ENCODE measurements at places on chromosomes 4 and X.

DNA sequence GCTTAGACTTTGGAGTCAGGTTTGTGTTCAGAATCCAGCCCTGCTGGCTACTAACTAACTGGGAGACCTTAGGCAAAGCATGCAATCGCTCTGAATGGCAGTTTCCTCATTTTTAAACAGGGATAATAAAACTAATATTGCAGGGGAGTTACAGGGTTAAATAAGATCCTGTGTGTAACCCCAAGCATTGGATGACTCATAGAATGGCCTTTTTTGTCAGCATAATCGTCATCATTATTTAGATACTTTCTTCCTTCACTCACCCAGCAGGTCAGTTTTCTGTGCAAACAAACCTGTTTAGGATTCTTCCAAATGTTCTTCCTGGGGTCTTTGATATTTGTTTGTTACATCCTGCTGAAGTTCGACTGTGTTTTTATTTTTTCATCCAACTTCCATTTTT lies 208.2 kb downstream of the EVC2 start:
- DNase-seq = no peak

GRCh38 chr4:169428376-169428775 lies 157.6 kb upstream of the SH3RF1 start:
- no peak for DNase-seq

- DNase-seq = no peak
Measured at GRCh38 chrX:35826503-35826902, 28.4 kb downstream of the MAGEB16 start.

DNA sequence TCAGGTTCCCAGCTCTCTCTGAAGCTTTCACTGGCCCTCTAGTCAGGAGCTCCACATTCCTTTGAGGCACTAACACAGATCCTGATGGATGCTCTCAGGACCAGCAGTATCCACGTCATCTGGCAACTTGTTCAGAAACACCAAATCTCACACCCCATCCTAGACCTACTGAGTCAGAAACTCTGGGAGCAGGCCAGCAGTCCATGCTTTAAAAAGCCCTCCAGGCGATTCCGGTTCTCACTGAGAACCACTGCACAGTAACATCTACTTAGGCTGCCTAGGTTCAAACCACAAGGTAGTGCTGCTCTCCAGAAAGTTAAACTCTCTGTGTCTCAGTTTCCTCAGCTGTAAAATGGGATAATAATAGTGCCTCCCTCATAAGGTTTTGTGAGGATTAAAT lies 55.3 kb downstream of the CCDC158 start:
- DNase-seq = no peak

DNA sequence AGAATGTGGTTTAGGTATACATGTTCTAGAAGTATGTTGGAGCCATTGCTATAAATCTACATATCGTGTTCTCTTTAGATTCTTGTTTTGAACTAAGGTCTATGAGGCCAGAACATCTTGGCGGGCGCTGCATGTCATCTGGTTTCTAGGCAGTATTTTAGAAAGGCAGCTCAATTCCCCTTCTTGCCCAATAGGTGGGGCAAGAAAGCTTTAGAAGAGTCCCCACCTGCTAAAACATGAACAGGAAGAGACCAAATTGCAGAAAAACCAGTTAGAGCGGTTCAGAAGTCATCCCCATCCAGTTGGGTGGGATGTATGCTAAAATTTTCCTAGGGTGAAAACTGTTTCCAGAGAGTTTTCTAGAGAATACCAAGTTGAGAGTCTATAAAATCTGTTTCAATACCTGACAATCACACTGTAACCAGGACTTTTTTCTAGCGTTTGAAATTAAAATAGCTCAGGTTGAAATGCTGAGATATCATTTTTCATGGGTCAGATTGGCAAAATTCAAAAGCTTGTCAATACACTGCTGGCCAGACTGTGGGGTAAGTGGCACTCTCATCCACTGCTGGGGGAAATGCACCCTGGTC lies 17.5 kb upstream of the SH3KBP1 start:
- peak; percentile 87 for DNase-seq

- DNase-seq = no peak
Measured at GRCh38 chr4:7722766-7723387, 216.8 kb downstream of the AFAP1 start.

DNA sequence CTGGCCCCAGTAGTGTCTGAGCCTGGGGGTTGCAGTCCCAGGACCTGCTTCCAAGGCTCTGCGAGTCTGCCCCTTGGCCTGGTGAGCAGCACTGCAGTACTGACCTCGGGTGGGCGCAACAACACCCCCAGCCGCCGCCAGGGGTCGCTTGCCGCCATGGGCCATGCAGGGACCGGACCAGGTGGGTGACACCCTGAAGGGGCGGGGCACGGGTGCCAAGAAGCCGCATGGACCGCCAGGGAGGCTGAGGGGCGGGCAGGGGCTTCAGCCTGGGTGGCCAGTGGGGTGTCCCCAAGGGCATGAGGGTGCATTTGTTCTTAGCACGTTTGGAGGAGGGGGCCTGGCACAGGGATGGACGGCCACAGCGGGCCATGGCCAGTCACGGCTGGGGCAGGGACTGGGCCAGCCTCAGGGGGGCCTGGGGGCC lies 25.0 kb downstream of the TACC3 start:
- DNase-seq = peak; percentile 62

- DNase-seq = no peak
Measured at GRCh38 chrX:50054147-50054546, 131.8 kb downstream of the CLCN5 start.

- no peak for DNase-seq
Measured at GRCh38 chr4:108774809-108775530, 12.1 kb upstream of the ETNPPL start.
